ENCODE measurements at places on chromosomes 7 and 10. TPM values are rescaled to one million over a fixed set of nuclear protein-coding genes. Genes with fewer than 3 reads are reported as not detected.

DNA sequence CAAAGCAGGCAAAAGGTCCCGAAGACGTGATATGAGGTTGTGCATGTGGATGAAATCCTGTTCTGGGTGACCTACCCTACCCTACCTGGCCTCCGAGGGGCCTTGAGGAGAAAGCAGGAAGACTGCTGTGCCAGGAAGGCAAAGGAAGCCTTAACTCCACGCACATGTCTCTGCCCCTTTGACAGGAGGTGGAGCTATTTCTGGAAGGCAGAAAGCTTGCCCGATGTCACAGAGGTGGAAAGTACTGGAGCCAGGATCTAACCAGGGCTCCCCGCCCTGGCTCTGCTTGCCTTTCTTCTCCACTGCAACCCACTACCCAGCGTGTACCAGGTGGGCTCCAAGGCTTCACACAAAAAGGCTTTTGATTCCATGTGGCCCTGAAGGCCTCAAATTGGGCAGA is 66.4 kb upstream of the DDC start:
- no peak overlapping the region for H3K27ac ChIP-seq
- no peaks in the 10 kb centered on the region for H3K27me3 ChIP-seq
- DNase-seq: no peak
- no peak overlapping the region for H3K4me3 ChIP-seq
- H3K36me3 ChIP-seq: peaks cover under 1% of the 10 kb centered on the region
- H3K4me1 ChIP-seq: peaks cover 6% of the 10 kb centered on the region

DNA sequence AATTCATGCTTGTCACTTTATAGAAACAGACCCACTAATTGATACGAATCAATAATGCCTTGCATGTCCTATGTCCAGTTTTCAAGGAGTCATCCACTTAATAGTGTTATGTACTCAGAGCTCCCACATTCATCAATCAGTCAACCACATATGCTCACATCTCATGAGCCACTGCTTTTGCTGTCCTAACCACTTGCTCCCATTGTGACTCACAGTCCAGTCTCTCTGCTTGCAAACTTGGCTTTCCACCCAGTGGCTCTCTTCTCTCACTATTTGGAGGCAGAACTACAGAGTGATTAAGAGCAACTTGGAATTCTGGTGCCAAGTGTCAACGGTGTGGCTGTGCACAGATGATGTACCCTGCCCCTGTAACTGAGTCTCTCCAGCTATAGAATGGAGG is 166.0 kb downstream of the SNX13 start:
- no peak for DNase-seq
- H3K27me3 ChIP-seq: no peaks in the 10 kb centered on the region
- H3K27ac ChIP-seq: no peak overlapping the region
- no peaks in the 10 kb centered on the region for H3K4me1 ChIP-seq

DNA sequence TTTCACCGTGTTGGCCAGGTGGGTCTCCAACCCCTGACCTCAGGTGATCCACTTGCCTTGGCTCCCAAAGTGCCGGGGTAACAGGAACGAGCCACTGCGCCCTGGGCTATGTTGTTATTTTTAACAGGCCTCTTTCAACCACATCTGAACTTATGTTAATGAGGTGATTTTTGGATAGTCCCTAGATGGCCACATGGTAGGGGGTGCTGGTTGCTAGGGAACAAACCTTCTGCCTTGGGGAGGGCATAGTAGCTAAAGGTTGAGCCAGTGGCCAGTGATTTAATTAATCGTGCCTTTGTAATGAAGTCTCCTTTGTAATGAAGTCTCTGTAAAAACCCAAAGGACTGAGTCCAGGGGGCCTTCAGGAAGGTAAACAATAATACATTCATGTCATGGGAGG is 9.1 kb downstream of the COMTD1 start:
- H3K27ac ChIP-seq: peak overlapping the region; percentile 73
- H3K27me3 ChIP-seq: no peaks in the 10 kb centered on the region
- DNase-seq: no peak
- no peak overlapping the region for H3K4me3 ChIP-seq

GRCh38 chr10:32142646-32143045 is 86.4 kb upstream of the KIF5B start:
- no peak overlapping the region for H3K27ac ChIP-seq
- no peaks in the 10 kb centered on the region for H3K27me3 ChIP-seq
- no peak for DNase-seq

DNA sequence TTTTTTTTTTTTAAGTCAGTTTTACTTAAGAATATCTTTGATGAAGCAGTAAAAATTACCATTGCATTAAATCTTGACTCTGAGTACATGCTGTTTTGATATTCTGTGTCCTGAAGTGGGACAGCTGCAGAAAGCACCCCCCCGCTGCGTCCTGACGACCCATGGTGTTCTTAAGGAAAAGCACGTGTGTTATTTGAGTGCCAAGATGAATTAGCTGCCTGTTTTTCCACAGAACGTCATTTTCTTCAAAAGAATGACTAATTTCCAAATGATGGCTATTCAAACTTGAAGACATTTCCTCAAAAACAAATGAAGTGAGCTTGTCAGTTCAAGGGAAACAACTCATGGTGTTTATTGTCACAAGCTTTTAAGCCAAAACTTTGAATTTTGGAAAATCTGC is 45.9 kb downstream of the CREM start:
- H3K4me1 ChIP-seq: no peaks in the 10 kb centered on the region
- H3K4me3 ChIP-seq: no peak overlapping the region
- DNase-seq: no peak
- H3K27me3 ChIP-seq: no peaks in the 10 kb centered on the region
- no peaks in the 10 kb centered on the region for H3K36me3 ChIP-seq

DNA sequence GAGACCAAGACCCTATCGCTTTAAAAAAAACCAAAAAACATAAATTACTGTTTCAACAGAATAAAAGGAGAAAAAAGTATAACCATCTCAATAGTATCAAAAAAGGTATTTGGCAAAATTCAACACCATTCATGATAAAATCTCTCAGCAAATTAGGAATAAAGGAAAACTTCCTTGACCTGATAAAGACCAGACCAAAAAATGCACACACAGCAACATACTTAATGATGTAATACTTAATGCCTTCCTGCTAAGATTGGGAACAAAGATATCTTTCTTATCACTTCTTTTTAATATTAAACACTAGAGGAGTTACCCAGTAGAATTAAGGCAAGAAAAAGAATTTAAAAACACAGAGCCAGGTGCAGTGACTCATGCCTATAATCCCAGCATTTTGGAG is 79.3 kb downstream of the CNOT4 start:
- no peaks in the 10 kb centered on the region for H3K27me3 ChIP-seq
- H3K36me3 ChIP-seq: peaks cover 4% of the 10 kb centered on the region
- no peak overlapping the region for H3K4me3 ChIP-seq
- no peaks in the 10 kb centered on the region for H3K4me1 ChIP-seq

RPP38 gene
- 15.3 TPM for total RNA-seq

FERD3L gene
- not detected for total RNA-seq

MAT1A gene
- total RNA-seq: 0.69 TPM

FOXK1 gene
- total RNA-seq: 33.3 TPM
